ENCODE measurements at places on chromosomes 7 and 10.

DNA sequence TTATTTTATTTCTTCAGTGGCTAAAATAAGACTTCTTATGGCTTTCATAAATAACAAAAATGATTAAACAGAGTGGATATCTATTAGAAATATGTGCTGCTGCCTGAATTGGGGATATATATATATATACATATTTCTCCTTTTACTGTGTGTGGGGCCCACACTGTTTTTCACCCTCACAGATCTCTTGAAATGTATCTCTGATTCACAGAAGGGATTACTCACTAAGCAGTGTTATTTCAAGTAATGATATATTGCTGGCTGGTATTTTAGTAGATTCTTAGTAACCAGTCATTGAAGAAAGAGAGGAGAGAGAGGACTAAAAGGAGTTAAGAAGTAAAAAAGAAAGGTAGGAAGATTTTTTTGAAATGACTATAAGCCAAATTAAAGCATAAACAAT lies 308.6 kb upstream of the NRP1 start:
- no peak for DNase-seq

DNA sequence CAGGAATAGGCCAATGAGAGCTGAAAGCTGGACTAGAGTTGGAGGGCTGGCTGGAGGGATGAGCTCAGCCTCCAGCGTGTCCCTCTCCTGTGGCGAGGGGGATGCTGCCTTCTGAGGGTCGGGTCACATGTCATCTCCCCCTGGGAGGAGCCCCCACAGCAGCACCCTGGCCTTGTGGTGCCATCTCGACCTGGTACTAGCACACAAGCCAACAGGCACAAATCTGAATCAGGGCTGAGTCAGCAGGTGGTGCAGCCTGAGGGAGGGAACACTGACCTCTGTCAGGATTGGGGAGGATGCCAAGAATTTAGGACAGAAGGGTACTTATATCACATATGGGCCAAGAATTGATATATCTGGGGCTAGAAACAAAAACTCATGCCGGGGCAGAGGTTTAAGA lies 280.4 kb downstream of the CELF2 start:
- no peak for DNase-seq

DNA sequence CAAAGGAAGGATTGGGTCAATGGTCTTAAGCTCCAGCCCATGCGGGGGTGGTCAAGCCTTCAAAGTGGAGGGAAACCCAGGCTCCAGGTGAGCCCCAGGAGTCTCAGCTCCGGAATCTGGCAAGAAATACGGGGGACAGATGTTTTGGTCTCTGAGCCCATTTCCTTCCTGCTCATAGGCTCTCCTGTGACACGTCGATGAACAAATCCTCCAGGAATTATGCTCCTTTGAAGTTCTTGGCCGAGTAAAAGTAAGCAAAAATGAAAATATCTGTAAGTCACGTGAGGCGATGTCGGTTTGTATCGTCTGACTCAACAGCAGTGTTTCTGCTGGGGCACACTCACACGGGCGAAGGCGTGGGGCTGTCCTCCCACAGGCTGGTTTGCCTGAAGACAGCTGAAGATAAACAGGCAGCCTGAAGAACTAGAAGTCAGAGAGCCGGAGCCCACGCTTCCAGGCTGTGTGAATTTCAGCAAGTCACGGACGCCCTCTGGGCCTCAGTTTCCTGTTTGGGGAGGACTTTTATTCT lies 52.6 kb upstream of the SMNDC1 start:
- peak; percentile 63 for DNase-seq

DNA sequence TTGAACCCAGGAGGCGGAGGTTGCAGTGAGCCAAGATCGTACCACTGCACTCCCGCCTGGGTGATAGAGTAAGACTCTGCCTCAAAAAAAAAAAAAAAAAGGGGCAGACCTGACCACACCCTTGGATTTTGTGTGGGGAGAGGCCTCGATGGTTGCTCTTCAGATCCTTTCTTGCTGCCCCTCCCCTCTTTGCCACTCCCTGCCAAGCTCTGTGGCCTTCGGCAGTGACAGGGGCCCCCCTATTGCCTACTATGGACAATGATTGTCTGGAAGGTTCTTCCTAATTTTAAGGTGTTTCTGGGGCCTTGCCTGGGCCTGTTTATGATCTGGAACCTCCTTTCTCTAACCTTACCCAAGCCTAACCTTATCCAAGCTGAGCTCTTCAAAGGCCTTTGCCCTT lies 795 bp downstream of the PRF1 start:
- peak; percentile 21 for DNase-seq

DNA sequence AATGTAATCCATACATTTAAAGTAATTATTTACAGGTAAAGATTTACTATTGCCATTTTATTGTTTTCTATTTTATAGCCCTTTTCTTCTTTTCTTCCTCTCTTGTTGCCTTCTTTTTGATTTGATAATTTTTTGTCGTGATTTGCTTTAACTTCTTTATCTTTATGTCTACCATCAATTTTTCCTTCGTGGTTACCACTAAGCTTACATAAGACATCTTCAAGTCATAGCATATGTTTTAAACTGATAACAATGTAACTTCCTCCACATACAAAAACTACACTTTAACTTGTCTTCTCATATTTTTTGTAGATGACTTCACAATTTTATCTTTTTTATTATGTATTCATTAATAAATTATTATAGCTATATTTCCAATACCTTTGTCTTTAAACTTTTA lies 316.6 kb downstream of the PLXDC2 start:
- no peak for DNase-seq

DNA sequence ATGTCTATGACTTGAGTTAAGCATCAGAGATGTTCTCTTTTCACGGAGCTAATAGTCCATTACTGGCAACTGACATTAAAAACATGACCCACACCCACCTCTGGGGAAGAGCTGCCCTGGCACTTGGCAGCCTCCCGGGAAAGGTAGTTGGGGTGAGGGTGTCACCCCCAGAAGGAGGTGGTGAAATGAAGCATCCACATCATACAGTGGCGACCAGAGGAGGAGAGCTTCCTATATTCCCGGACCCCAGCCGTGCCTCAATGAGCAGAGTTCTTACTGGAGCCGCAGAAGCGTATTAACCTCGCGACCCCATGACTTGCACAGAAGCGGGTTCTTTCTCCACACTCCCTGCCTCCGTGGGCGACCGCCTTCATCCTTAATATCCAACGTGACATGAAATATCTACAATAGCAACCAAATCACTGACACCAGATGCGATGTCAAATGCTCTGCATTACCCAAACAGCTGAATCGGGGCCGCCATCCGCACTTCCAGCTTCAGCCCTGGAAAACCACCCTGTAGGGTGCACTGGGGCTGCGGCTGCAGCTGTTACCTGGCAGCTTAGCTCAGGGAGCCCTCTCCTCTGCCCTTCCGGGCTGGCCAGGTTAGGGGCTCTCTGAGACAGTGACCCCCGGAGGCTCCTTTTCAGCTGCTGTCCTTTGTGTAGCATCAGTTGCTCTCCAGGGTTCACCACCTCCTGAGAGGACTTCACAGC lies 103.1 kb upstream of the PARD3 start:
- no peak for DNase-seq

- DNase-seq: no peak
Observed at GRCh38 chr7:30831936-30832335, 60.7 kb downstream of the MINDY4 start.

- DNase-seq: peak; percentile 18
Observed at GRCh38 chr10:12419262-12419847, 70.0 kb downstream of the CAMK1D start.

DNA sequence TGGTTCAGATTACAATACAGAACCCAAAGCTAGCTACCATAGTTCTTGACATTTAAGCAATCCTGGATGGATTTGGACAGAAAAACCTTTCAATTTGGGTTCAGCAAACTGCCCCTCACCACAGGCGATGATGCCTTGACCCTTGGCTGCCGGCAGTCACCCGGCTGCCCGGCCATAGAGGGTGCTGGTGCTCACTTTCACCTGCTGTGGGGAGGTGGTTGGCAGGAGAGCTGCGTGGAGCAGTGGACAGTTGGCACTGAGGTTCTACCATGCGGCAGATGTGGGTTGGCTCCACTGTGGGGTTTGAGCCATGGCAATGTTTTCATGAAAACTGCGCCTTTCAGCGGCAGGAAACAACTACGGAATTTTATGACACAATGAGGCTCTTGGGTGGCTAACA lies 99.5 kb downstream of the DYNC1I1 start:
- no peak for DNase-seq

DNA sequence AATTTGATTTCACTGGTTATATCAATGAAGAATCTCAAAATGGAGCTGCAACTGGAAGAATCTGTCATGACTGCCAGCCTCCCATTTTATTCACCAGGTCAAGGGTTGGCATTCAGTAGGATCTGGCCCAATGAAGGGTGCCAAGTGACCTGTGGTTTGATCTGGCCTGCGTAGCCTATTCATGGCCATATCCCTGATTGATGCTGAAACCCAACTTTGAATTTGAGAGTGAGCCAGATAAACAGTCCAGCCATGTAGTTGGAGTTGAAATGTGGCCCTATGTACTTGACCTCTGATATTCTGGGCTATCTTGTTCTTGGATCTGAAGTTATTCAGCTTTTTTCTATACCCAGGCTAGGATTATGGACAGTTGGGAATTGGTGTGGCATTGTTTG lies 1.5 kb downstream of the MKLN1 start:
- no peak for DNase-seq

DNA sequence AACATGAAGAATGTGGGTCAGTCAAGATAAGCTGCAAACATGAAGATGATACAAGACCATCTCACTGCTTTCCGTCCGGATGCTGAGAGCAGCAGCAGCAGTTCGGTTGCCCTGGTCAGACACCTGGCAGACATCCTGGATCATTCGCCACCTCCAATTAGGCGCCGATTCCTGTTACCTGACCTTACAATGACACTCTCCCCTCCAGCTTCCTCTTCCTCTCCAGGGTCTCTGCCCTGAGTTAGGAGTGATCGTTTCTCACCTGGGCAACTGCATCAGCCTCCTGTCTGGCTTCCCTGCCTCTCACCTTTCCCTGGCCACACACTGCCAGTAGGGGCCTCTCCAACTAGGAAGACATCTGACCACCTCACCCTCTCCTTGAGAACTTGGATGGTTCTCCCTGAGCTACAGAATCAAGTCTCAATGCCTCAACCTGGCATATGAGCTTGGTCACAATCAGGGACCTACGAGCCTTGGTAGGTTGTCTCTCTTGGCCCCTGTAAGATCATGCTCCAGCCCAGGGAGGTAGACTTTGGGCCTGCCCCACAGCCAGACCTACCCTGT lies 31.4 kb upstream of the ENO4 start:
- DNase-seq: no peak

- no peak for DNase-seq
Observed at GRCh38 chr7:114502454-114503254, 88.0 kb downstream of the FOXP2 start.

DNA sequence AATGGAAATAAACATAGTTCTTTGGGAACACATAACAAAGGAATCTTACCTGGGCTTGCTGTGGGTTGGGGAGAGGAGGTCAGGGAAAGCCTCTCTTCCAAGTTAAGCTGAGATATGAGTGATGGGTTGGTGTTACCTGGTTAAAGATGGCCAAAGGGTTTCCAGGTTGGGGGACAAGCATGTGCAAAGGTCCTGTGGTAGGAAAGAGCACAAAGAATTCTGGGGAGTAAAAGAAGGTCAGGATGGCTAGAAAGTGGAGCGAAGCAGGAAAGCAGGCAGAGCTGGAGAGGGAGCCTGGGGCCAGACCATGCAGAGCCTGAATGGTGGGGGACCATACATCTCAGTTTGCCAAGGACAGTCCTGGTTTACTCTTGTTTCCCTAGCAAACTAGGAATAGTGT lies 133.2 kb downstream of the CFAP58 start:
- no peak for DNase-seq

DNA sequence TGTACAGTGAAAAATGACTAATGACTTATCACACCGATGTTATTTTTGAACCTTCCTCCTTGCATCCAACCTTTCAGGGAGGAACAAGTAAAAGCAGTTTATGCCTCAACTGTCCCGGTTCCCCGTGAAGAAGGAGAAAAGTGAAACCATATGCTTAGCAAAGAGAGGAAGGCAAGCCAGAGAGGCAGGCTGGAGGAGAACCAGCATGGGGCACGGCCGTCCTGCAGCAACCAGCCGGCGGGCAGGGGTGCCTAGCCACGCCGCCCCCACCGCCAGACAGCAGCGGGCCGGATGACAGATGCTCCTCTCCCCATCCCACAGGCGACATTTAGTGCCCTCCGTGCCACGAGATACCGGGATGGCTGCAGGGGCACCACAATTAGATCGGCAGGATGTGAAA lies 421.4 kb upstream of the MGMT start:
- no peak for DNase-seq

DNA sequence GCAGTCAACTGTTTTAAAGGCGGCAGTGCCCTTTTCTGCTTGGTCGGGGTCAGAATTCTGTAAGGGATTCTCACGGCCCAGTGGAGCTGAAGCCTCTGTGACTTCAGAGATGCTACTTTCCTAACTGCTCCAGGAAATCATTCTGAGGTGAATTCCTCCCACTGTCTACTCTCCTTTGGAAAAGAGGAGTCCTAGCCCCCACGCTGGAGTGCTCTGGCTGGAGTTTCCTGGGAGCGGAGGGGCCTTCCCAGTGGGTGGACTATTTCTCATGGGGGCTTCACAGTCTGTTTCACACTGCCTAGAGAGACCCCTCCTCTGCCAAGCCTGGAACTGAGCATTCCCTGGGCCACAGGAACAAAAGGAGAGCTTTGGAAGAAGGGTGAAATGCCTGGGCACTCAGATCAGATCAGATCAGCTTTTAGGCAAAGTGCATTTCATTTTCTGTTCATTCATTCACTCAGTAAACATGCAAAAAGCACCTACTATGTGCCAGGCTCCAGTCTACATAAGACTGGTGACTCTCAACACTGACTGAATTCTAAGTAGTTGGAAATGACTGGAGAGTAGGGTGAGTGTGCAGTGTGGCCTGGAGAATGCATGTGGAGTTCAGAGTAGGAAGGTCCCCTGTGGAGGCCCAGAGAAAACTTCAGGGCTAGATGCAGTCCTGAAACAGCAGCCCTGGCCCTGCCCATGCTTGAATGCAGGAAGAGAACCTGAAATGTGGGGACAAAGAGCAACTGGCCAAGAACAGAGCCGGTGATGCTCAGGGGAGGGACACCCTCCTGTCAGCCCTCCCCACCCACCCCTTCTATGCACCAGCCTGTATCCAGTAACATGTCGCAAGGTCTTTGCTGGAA lies 12.2 kb downstream of the ZNF488 start:
- DNase-seq: no peak

- peak; percentile 45 for DNase-seq
Observed at GRCh38 chr10:103884681-103885139, 29.3 kb upstream of the SH3PXD2A start.

DNA sequence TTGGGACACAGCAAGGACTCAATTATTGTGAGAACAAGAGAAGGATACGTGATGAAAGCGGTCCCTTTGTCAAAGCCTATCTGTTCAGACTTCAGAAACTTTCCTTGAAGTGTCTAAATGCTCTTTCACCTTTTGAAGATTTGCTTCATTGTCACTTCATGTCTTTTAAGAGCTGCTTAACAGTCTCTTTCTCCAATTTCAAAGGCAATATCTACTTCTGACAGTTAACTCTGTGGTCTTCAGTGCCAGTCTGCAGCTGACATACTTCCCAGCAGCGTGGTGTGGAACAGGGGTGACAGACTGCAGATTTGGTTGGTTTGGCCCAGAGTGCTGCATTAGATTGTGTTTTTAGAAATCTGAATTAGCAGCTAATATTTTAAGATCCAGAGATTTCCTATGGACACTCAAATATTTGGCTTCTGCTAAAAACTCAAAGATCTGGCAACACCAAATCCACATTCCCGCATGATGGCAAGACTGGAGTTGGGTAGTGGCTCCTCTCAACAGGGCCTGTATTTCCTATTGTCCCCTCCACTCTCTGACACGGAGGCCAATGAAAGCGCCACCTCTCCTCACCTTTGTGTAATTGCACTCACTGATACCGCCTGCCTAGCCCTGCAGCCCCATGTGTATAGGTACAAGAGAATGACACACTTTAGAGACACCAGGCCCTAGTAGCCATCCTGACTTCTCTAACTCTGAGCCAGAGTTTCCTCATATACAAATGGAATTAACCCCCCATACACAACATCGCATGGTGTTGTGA lies 11.5 kb downstream of the SCRN1 start:
- DNase-seq: no peak
